ENCODE measurements at places on chromosomes 2 and 18.

DNA sequence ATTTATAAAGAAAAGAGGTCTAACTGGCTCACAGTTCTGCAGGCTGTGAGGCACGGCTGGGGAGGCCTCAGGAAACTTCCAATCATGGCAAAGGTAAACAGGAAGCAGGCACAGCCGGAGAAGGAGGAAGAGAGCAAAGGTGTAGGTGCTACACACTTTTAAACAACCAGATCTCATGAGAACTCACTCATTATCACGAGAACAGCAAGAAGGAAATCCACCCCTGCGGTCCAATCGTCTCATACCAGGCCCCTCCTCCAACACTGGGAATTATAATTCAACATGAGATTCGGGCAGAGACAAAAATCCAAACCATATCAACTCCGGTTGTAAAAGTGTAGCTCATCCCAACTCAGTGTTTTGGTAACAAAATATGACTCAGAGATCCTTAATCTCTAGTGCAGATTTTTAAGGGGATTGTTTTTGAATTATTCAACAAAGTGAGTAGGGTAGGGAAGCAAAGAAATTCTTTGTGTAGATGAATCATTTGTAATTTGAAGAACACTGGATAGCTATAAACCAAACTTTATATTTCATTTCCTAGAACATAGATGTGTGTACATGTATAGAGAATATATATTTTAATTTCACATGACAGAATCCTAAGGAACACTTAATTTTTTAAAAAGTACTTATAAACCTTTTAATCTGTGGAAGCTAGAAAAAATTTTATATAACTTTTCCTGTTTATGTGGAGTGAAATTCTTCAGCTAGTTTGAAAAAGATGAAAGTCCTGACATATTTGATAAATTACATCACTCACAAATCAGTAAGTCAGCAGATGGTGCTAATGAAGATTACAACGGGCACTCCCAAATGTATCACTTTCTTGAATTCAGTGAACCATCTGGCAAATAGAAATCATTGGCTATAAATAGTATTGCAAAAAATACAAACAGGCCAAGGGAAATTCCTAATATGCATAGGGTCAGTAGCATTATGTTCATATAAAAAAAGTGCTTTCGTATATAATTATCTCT, 130.1 kb downstream of the OLA1 start:
- DNase-seq, result peak; percentile 43

GRCh38 chr2:61437170-61437569, 33.7 kb downstream of the USP34 start:
- DNase-seq, result no peak

DNA sequence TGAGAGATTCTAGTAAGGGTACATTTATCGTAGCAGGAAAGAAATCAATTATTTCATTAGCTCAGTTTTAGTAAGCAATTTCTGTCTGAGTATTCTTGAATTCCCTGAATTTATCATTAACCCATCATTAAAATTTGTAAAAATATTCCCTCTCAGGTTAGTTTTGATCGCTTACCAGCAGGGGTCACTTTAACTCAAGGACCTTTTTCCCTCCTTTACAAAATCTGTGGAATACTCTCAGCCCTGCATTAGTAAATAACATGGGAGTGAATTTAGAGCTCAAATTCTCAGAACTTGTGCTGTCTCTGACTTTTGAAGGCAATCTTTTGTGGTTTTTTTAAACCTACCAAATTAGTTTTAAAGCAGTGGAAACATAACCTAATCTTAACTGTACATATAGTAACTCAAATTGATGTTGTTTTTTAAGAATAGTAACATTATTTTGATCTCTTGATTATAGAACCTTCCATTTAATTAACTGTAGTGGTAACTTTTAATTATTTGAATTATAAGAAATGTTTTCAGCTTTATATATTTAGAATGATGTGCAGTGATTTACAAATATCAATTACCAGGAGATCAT, 97.2 kb downstream of the AGPS start:
- no peak for DNase-seq

GRCh38 chr2:85743304-85743978, 10.3 kb upstream of the ATOH8 start:
- peak; percentile 77 for DNase-seq

DNA sequence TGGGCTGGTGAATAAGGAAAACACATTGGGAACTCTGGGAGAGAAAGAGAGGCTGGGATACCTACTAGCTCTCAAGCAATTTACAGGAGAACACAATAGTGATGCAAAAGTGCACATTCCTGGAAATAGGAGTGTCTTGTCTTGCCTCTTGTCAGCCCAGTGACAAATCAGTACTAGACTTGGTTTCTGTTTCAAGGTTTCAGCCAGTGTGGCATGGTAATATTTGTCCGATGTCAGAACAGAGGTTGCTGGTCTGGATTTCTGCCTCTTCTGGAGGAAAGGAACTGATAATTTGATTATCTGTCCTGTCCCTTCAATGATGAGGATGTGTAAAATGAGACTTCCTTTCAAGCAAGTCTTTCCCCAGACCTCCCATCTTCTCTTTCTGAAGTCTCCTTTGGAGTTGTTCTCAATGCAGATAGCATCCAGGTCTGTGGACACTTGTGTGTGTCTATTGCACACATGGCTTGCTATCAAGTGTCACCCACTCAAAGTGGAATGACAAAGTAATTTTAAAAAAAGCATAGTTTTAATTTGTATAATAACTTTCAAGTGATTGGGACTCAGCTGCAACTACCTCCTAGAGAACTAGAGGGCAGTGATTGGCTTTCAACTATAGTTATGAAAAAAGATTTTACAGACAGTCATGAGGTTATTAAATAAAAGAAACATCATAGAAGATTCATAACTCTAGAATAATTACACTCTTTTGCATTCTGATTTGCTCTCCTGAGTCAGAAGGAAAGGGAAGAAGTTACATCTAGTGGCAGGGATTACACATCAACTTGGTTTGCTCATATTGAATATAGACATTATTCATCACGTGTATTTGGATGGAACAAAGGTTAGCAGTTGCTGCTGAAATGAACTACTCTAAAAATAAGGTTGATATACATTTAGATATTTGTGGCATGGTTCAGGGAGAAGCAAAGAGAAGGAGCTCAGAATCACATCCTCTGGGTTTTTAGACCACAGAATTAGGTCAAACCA, 4.5 kb downstream of the GPR39 start:
- peak; percentile 21 for DNase-seq

- DNase-seq, result no peak
Observed at GRCh38 chr2:128497461-128497860, 178.8 kb upstream of the HS6ST1 start.

DNA sequence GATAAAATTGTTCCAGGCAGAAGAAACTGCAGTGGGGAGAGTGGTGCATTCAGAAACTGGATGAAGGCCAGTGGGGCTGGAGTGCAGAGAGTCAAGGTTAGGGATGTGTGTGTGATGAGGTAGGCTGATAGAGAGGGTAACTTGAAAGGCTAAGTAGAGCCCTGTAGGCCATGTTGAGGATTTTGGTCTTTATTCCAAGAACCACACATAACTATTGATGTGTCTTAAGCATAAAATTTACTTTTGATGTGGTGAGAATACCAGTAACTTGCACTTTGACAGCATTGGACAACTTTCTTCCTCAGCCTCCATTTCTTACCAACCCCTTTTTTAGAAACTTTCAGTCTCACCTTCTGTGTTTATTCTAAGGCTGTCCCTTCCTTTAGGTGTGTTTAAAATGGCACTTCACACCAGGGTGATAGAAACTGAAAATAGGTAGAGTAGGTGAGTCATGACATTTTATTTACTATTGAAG, 22.6 kb downstream of the MTX2 start:
- DNase-seq, result no peak

- no peak for DNase-seq
Observed at GRCh38 chr2:160278879-160279177, 78.8 kb upstream of the ITGB6 start.

DNA sequence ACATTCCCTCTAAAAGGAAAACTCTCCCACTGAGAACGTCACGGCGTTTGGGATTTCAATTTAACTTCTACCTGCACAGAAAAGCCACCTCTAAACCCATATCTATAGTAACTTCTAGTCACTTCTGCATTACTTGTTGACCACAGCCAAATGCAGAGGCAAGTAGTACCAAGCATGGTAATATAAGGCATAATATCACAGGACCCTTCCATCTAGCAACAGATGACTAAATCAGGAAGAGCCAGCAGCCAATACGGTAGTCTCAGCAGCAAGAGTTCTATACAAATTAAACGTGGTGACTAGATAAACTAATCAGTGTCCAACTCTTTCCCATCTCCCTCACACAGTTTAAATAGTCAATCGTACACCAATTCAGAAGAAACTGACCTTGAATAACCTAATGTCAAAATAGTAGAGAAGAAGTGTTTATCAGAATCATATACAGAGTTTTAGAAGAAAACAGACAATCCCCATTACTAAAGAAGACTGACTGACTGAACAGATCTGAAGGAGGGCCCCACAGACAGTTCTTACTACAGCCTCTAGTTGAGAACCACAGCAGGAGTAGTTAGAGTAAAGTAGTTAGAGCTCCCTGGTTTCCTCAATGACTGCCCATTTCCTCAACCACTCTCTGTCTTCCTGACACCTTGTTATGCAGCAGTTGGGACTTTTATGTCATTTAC, 30.0 kb downstream of the MEMO1 start:
- DNase-seq, result no peak

All from Daoy (cell line).